ENCODE measurements at places on chromosomes 5 and 9.

DNA sequence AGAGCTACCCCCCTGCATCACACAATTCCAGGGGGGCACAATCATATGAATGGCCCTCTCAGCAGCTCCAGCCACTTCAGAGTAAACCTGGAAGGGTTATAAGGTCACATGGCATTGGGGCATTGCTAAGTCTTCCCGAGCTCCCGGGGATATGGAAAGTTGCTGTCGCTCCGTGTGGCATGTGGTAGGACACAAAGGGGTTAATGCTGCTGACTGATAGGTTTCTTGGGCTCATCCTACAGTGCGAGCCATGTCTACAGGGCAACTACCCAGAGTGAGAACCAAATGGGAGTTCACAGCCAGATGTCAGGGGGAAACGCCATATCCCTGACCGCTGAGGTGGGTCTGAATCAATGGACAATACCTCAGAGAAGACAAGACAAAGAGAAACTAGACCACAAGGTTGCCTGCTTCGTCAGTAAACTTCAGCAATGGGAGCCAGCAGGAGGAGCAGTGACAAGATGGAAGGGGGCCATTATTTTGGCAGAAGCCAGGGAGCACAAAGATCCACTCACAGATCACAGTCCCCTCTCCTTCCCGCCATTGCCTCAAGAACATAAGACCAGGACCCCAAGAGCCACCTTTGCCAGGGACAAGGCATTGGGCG is 52.4 kb upstream of the SHISAL2B start:
- DNase-seq = no peak

DNA sequence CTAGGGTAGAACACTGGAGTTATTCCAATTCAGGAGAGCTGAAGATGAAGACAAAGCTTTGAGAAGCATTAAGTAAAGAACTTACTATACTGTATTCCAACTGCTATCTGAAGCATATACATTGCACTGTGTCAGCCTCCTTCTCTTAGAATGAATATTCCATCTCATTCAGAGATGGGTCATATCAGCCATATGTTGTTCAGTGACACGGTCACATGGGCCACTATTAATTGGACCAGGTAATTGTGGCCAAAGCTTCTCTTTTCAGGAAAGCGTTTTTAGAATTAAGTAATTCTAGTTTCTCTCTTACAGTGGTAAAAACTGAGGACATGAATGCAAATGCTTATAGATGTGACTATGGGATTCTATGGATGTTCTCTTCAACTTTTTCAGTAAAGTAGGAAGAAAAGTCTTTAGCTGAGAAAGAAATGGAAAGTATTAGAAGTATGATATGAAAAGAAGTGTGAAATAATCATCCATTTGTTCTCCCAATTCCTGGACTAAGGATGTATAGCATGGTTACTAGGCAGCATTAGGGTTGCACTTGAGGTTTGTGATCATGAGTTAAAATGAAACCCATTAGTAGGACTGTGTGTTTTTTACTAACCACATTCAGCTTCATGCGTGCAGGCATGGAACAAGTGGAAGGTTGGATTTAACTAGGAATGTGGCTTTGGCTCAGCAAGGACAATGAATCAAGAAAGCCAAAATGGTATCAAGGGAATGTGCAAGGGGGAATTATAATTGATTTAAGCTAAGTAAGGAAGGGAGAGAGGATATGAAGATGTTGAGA is 40.9 kb downstream of the CETN3 start:
- no peak for DNase-seq

DNA sequence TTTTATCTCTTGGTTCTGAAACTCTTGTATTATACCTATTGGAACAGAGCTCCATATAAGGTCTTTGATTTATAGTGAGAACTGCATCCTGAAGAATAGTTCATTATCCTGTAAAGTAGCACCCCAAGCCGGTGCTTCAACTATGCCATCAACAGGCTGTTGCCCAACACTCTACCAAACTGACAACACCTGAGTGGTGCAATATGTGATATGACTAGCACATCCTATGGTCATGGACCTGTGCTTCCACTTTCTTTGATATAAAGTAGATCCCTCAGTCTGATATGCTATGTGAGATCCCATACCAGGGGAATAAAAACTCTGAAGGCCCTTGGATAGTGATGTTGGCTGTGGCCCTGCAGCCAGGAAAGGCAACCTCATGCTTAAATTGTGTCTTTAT is 15.8 kb downstream of the CSF2 start:
- no peak for DNase-seq

GRCh38 chr9:78967596-78968217 is 604.1 kb upstream of the TLE4 start:
- peak; percentile 69 for DNase-seq

DNA sequence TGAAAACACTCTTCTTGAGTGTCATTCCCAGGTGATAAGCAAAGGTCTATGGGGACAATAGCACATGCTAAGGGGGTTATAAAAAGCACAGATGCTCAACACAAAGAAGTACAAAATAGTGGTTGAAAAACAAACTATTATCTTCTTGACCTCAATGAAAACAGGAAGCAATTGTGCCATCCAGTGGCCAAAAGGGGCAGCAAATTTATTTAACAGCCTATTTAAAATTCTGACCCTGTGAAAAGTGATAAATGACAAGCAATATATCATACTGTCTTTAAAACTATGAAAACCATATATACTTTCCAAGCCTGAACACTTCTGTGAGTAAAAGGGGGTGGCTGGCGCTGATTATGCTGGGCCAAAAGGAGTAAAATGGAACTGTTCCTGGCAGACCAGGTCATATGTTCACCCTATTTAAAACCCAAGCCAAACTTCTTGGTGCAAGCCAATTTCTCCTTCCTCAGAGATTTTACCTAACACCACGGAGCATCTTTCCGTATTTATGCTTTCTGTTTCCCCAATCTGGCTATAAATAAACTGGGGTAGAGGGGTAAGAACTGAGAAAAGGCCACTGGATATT is 29.7 kb downstream of the TEX10 start:
- DNase-seq = peak; percentile 1

DNA sequence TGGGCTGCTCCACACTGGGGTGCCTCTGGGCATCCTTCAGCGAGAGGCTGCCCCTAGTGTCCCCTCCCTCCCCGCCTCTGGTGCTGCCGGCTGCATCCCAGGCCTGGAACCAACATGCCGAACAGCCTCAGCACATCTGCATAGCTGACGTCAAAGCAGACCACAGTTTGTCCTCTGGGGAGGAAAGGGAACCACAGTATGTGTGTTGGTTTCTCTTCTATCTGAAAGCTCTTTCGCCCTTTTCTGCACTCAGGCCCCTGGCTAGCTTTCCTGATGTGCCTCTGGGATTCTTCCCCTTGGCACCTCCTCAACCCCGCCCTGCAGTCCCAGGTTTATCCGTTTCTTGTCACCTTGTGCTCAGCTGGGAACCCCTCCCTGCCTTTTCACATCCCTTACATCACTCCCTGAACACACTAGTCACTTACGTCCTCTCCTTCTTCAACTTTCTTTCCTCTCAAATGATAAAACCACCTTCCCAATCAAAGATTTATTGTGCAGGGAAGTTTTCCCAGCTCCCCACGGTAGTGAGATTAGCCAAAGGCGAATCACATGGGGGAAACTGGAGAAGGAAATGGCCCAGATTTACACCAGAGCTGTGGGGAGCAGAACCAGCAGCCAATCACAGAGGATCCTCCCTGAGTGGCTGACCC is 35.5 kb upstream of the B4GALT1 start:
- no peak for DNase-seq

DNA sequence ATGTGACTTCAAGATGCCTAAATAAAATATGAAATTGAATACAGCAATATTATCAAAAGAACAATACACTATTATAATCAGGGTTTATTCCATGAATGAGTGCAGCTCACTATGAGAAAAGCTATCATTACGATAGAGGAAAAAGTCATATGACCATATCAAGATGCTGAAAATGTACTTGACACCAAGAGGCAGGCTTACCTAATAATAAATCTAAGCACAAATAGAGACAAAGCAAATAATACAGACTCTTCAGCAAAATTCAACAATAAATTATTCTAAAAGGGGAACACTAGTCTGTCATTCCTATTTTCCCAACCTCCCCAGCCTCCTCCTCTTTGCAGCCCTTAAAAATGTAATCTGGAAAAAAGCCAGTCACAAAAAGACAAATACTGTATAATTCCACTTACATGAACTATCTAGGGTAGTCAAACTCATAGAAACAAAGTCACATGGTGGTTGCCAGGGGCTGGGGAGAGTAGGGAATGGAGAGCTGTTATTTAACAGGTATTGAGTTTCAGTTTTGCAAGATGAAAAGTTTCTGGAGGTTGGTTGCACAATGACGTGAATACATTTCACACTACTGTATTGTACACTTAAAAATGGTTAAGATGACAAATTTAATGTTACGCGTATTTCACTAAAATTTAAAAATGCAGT is 148.4 kb downstream of the NFIB start:
- no peak for DNase-seq

DNA sequence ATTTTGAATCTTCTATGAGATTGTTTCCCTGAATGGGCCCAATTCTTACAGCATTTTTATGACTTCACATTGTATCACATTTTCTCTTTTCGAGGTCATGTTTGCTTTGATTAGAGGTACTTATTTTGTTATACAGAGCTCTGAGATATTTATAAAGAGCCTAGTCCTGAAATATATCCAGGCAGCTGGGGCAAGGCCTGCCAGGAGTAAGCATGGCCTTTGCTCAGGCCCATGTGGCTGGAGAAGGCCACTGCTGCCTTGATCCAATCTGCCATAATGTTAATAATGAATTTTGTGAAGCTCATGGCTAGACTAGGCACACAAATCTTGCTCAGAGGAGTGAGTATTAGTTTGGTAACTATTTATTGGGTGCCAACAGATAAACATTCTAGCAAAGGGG is 96.0 kb downstream of the TARS1 start:
- no peak for DNase-seq

DNA sequence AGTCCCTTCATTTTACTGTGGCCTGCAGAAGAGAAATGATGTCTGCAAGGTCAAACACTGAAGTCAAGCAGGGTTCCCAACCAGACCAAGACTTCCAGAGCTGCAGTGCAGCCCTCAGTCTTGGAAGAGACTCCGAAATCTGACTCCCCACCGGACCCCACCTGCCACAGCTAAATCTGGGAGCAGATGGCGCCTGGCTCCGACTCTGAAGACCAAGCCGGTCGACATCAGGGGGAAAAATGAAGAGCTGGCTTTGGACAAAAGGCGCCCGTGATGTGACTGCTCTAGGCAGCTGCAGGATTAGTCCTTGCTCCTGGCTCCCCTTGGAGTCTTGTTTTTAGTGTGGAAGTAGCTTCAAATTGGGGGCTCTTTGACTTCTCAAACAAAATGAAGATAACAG is 72.4 kb upstream of the ZNF622 start:
- no peak for DNase-seq

- DNase-seq = no peak
These were observed 346.7 kb upstream of the PTGER4 start for GRCh38 chr5:40332970-40333369.

- no peak for DNase-seq
These were observed 46.7 kb downstream of the ZNF354A start for GRCh38 chr5:178683783-178684182.

- DNase-seq = no peak
These were observed 128.5 kb downstream of the CHSY3 start for GRCh38 chr5:130032807-130033206.

DNA sequence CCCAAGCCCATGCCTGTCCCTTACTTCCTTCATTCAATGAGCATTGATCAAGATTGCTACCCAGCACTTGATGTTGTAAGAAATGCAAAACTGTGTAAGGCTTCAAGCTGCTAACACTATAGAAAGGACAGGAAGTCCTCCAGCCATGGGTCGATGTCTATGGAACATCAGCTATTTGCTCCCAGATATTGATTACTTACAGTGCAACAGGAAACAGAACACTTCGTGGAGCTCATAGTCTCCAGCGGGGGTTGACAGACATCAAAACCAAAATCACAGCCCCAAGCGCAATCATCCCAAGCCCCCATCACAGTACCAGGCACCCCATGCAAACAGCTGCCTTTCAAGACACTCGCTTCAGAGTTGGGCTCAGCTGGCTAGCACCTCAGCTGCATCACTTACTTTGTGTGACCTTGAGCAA is 26.8 kb upstream of the DUSP1 start:
- no peak for DNase-seq

DNA sequence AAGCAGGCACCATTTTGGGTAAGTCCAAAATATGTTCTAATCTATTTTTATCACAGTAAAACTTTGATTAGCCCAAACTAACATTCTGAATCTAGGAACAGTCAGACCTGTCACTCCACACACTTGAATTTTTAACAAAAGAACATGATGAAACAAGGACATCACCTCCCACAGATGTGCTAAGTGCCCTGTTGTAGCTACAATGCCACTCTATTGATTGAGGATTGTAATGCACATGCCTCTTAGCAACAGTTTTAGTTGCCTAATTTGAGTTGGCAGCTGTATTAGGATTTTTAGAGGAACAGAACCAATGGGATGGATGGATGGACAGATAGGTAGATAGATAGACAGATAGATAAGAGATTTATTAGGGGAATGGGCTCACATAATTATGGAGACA is 20.3 kb upstream of the RNF20 start:
- DNase-seq = no peak

GRCh38 chr9:98506422-98507054 is 202.2 kb downstream of the GABBR2 start:
- DNase-seq = no peak

- DNase-seq = no peak
These were observed 167.7 kb upstream of the MRPS30 start for GRCh38 chr5:44640945-44641456.

DNA sequence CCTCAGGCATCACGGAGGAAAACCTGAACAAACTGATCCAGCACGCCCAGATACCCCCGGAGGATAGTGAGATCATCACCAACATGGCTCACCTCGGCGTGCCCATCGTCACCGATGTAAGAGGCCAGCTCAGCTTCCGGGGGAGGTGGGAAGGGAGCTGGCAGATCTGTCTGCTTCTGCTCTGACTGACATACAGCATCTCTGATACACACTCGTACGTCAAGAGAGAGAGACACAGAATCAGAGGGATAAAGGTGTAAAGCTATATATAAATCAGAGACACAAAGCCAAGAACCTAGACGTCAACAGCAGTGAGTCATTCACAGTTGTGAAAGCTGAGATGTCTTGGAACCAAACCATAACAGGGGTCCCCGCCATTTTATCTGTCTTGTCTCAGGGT is 30.1 kb upstream of the CFAP157 start:
- DNase-seq = no peak

DNA sequence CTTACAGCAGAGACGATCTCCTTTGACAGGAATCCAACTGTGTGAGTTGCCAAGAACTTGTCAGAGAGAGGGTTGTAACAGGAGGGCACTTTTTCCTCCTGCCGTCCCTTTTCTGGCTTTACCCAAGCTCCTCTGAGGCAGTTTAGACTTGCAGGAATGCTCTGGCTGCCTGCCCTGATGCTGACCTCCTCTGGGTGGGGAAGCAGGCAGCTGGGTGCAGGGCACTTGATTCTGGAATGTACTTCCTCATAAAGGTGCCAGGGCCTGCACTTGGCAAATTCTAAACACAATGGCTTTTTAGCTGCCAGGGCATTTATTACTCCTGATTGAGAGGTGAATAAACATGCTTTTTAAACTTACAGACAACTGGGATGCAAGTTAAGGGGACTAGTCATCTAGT is 190.4 kb downstream of the EPB41L4A start:
- DNase-seq = peak; percentile 96

- peak; percentile 59 for DNase-seq
These were observed 70.0 kb upstream of the KLF9 start for GRCh38 chr9:70484232-70485130.

- no peak for DNase-seq
These were observed 396.5 kb downstream of the ADGRV1 start for GRCh38 chr5:90955001-90955635.

Data from NCI-H226 (cell line).